ENCODE measurements at places on chromosomes 1 and 21.

DNA sequence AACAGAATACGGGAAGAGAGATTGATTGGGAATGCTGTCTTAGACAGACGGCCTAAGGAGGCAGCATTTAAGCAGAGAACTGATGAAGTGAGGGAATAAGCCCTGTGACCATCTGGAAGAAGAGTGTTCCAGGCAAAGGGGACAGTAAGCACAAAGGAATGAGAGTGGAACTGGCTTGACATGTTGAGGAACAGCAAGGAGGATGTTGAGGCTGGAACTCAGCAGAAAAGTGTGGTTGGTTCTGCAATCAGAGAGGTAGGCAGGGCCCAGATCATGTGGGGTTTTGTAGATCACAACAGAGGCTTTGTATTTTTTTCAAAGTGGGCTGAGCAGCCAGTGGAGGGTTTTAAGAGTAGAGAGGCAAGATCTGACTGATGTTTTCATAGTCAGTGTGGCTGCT, 157.4 kb downstream of the DNM3 start:
- DNase-seq, result peak; percentile 3

GRCh38 chr1:214980921-214981320, 101.6 kb upstream of the KCNK2 start:
- DNase-seq, result no peak

- DNase-seq, result no peak
Measured at GRCh38 chr1:233252441-233252840, 43.1 kb downstream of the PCNX2 start.

DNA sequence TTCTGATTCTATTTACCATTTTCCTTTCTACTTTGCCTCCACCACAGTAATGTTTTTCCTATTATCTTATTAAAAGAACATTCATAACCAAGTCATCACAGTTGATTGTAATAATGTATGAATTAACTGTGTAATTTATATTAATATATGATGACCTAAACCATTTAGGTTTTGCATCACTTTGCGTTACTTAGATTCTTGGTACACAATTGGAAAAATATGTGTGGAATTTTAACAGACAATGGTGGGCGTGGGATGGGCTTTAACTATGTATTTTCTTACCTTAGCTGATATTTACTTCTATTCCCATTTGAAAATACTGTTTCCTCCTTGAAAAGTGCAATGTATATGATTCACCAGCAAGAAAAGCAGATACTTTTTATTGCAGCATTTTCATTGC, 3.6 kb downstream of the KRTAP21-3 start:
- no peak for DNase-seq

DNA sequence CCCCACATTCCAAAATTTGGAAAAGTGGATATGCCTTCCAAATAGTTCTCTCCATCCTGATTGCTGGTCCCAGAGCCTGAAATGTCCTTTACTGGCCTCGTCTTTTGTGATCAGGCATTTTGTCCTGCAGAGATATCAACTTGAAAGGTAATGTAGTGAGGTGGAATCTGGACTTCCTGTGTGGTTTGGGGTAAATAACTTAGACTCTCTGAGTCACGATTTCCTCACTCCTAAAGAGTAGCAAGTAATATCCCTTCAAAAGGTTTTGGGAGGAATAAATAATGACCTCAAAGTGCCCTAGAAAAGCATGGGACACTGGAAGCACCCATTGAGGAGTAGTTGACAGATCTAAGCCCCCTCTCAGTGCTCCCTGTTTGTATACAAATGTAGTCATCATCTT, 426.6 kb downstream of the OMA1 start:
- DNase-seq, result no peak

DNA sequence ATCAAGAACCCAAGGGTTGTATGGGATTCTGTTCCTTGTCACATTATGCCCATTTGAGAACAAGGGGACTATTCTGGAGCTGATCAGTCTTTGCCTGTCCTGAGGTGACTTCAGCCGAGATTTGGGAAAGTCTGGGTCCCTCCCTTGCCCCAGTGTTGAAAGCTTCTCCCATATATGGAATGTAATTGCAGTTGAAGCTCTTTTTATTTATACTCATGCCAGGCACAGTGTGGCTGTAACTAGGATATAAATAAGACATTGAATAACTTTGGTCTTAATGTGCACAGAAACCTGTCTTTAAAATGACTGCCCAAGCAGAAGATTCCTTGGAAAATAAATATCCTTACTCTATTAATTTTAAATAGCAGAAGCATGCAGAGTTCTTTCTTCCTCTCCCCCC, 15.2 kb downstream of the AKNAD1 start:
- DNase-seq, result no peak

DNA sequence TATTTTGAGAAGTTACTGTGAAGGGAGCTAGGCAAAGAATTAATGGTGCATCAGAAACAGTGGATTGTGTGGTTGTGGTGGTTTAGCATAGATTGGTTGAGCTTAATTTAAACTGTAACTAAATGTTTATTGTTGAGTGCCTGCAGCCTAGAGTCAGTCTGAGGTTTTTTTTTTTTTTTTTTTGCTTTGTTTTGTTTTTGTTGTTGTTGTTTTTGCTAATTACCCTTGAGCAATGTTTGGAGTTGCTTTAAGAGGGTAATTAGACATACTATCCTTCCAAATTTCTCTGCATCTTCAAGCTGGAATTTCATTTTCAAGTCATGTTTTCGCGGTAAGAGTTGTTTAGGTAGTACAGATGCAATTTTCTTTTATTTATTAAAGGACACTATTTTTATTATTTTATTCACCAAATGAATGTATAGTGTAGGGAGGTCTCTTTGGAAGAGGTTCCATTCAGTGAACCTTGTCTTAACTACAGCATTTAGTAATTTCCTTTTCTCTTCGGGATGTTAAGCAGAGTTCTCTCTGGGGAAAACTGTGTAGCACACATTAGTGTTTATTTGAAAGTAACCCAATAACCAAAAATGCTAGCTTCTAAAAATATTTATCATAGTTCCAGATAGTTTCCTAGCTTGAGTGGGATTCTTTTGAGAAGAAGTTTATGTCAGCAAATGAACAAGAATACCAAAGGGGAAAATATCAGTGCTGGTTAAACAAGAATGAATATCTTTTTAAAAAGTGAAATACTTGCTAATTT, 82.3 kb downstream of the CLIC4 start:
- DNase-seq, result no peak

GRCh38 chr1:247824023-247824422, at the start of gene OR14A16:
TSS of gene OR14A16 (minus strand) at chr1:247824119. CDS start at chr1:247815729, 8,390 bp downstream.
- DNase-seq, result no peak

GRCh38 chr1:6330410-6330911, 63.1 kb downstream of the ACOT7 start:
- peak; percentile 90 for DNase-seq

DNA sequence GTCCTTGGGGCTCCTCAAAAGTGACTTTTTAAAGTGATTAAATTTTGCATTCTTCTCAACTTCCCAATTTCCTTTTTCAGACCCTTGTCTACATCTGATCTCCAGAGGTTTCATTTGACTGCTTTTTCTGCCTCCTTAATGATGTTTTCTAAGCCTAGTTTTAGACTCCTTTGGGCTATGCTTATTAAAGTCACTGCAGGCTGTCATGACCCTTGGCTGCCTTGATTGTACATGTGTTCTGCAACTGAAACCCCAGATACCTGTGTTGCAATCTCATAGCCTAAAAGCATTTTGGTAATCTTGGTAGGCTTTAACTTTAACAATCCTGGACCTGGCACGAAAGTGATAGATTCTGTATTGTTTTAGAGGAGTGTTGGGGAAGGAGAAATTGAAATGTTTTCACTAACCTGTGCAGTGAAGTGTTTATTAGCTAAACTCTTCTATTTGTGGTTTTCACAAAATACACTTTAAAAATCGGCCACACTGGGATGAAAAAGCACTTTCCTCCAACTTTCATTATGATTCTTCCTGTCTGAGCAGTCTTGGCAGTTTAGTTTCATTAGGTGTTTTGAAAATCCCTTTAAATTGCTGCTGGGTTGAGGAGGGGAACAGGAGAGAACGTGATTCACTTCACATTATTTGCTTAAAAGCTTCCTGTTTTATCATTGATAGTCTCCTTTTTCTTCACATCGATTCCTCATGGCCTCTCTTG, 4.9 kb downstream of the MACO1 start:
- no peak for DNase-seq

DNA sequence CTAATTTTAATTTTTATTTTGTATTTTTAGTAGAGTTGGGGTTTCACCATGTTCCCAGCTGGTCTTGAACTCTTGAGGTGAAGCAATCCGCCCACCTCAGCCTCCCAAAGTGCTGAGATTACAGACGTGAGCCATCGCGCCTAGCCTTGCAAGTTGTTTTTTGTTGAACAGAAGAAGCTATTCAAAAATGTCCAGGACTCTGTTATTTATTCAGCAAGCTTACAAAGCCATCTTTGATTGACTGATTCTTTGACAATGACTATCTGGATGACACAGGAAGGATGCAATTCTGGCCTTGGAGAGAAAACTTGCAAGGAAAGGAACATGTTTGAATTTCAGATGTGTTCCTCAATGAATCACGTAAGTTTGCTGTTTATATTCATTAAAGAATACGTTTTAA, 63.5 kb downstream of the MAP3K7CL start:
- DNase-seq, result no peak

GRCh38 chr1:186849826-186850225, 21.1 kb downstream of the PLA2G4A start:
- no peak for DNase-seq

- no peak for DNase-seq
Measured at GRCh38 chr1:213539464-213539863, 448.3 kb upstream of the PROX1 start.

GRCh38 chr1:31617916-31618746, 642 bp downstream of the HCRTR1 start:
- DNase-seq, result peak; percentile 87

GRCh38 chr1:27592232-27592930, 11.6 kb downstream of the AHDC1 start:
- DNase-seq, result no peak

- no peak for DNase-seq
Measured at GRCh38 chr1:224245188-224245587, 62.1 kb downstream of the DEGS1 start.

DNA sequence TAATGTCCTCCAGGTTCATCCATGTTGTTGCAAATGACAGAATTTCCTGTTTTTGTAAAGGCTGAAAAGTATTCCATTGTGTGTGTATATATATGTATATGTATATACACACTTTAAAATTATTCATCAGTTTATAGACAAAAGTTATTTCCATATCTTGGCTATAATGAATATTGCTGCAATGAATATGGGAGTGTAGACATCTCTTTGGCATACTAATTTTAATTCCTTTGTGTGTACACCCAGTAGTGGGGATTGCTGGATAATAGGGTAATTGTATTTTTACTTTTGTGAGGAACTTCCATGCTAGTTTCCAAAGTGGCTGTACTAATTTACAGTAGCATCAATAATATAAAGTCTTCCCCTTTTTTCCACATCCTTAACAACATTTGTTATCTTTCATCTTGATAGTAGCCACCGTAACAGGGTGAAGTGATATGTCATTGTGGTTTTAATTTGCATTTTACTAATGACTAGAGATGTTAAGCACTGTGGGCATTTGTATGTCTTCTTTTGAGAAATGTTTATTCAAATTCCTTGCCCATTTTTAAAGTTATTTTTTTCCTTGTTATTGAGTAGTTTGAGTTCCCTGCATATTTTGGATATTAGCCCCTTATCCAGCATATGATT, 243.0 kb downstream of the PDE4B start:
- no peak for DNase-seq

GRCh38 chr1:22745669-22746585, 35.3 kb downstream of the EPHB2 start:
- peak; percentile 43 for DNase-seq

GRCh38 chr1:90502194-90502593, 214.9 kb downstream of the BARHL2 start:
- no peak for DNase-seq

- no peak for DNase-seq
Measured at GRCh38 chr1:187928696-187929095, 1099.9 kb downstream of the PLA2G4A start.

DNA sequence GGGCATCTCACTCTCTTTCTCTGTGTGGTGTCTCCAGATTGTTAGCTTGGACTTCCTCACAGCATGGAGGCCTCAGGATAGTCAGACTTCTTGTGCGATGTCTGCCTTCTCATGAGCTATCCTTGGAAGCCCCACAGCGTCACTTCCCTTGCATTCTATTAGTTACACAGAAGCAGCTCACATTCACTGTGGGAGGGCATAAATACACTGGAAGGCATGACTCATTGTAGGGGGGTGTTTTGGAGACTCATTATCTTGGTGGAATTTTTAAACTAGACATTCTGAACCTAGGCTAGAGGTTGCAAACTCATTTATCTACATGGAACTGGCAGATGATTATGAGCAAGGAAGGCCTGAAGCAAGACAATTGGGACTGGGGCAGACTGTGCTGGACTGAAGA, 21.4 kb upstream of the FASLG start:
- peak; percentile 30 for DNase-seq

DNA sequence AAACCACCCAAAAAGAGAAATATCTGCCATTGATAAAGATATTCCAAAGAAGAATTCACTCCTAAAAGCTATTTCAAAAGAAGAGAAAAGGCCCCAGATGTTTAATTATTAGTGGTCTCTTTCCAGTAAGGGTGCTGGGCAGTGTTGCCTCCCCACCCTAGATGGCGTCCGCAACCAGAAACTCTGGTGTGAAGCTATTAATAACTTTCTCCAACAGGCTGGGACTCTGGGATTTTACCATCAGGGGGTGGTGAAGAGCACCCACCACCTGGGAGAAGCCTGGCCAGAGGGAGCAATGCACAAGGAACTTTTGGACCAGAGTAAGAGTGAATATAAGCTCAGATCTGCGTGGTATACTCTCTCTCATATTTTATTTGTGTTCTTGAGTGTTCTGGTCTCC, 115.4 kb upstream of the TIAM1 start:
- no peak for DNase-seq

- no peak for DNase-seq
Measured at GRCh38 chr1:244901400-244902015, 37.2 kb upstream of the HNRNPU start.

GRCh38 chr1:10835421-10835820, 39.0 kb upstream of the CASZ1 start:
- no peak for DNase-seq

- no peak for DNase-seq
Measured at GRCh38 chr1:42162181-42162580, 2.4 kb downstream of the GUCA2A start.

DNA sequence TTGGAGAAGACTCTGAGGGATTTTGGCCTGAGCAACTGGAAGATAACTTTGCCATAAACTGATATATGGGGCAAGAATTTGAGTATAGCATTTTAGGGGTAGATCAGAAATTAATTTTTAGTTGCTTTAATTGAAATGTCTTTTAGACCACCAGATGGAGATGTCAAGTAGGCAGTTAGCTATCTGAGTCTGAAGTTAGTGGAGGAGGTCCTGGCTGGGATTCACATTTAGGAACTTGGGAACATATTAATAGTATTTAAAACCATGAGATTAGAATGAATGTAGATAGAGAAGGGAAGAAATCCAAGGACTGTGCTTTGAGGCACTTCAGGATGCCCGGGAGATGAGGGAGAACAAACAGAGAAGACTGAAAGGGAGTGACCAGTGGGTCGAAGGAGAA, 32.6 kb downstream of the SLC44A3 start:
- no peak for DNase-seq

GRCh38 chr1:69090752-69091151, 477.0 kb upstream of the LRRC7 start:
- no peak for DNase-seq

- no peak for DNase-seq
Measured at GRCh38 chr1:67695963-67696362, 11.0 kb downstream of the GADD45A start.

- no peak for DNase-seq
Measured at GRCh38 chr1:22636927-22637326, 499 bp downstream of the C1QA start.

Data from GM03348 (cell line).